ENCODE measurements at places on chromosomes 11 and 22. TPM values are rescaled to one million over a fixed set of nuclear protein-coding genes. Genes with fewer than 3 reads are reported as not detected.

GAL3ST3 gene
- total RNA-seq, result not detected

PRR33 gene
- total RNA-seq, result 0.05 TPM

EIF3M gene
- total RNA-seq, result 315 TPM

C11orf91 gene
- not detected for total RNA-seq

SLC1A2 gene
- not detected for total RNA-seq

KRTAP5-8 gene
- total RNA-seq, result not detected

VWA5A gene
- 4.6 TPM for total RNA-seq

MS4A15 gene
- total RNA-seq, result not detected

HTR3B gene
- not detected for total RNA-seq

IFITM10 gene
- total RNA-seq, result 0.14 TPM

SMTNL1 gene
- total RNA-seq, result not detected

BIK gene
- total RNA-seq, result 3.1 TPM

GLYAT gene
- total RNA-seq, result not detected

SYCE3 gene
- 0.62 TPM for total RNA-seq

HEPACAM gene
- total RNA-seq, result not detected

CALCB gene
- total RNA-seq, result 0.90 TPM

MAPK8IP1 gene
- 0.46 TPM for total RNA-seq

SLC22A12 gene
- total RNA-seq, result not detected

PATE2 gene
- total RNA-seq, result not detected

TUB gene
- total RNA-seq, result 0.55 TPM

CLCF1 gene
- 2.9 TPM for total RNA-seq

GP1BB gene
- not detected for total RNA-seq

MYRF gene
- 2.6 TPM for total RNA-seq

TYR gene
- total RNA-seq, result not detected

DTX4 gene
- 0.09 TPM for total RNA-seq
